Psoas muscle (tissue), 8 donors: ENCODE measurements at places on chromosomes 5 and 9. TPM values are rescaled to one million over a fixed set of nuclear protein-coding genes. Genes with fewer than 3 reads are reported as not detected.

- DNase-seq = no peak
These were observed 177.6 kb upstream of the SMARCA2 start for GRCh38 chr9:1837453-1838084.

DNA sequence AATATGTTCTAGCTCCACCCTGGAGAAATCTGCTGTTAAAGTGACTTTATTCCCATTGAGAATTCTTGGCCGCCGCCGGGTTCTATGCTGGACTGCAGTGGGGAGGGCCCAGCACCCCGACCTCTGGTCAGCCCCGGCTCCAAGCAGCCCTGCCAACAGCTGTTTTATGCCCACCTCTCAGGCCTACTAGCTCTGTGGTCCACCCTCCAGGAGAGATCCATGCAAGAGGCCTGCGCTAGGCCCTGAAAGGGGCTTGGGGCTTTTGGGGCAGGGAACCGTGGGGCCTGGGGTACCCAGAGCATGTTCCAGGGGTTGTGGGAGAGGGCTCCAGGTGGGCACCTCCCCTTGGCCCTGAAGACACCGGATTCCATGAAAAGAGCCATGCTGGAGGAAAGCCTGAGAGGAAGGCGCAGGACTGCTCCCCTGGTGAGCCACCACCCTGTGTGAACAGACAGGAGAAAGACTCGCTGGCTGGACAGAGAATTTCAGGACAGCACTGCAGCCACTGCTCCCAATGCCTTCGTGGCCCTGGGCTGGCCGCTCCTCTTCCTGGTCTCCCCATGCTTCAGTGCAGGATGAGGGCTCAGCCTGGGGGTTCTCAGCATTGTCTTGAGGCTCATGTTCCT is 44.6 kb upstream of the RUFY1 start:
- DNase-seq = no peak

DNA sequence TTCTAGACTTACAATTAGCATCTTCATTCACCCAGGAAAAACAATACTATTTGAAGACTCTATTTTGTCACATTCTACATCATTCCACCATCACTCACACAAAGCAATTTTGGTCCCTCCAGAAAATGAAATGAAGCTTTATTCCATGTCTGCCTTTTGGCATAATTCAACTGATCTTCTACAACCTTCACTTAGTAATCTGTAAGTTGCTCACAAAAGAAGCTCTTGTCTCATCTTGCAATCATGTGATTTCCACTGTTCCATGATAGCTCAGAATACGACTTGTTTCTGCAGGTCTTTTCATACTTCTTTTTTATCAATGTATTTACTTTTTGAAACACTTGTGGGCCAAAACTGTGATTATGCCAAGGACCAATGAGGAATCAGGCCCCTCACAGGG is 261.9 kb upstream of the NR4A3 start:
- no peak for DNase-seq

SHISAL2B gene
- not detected for total RNA-seq
